ENCODE measurements at places on chromosomes 2 and 18.
A peak's percentile ranks its signal among the peaks of the same experiment; 100 is the strongest.

DNA sequence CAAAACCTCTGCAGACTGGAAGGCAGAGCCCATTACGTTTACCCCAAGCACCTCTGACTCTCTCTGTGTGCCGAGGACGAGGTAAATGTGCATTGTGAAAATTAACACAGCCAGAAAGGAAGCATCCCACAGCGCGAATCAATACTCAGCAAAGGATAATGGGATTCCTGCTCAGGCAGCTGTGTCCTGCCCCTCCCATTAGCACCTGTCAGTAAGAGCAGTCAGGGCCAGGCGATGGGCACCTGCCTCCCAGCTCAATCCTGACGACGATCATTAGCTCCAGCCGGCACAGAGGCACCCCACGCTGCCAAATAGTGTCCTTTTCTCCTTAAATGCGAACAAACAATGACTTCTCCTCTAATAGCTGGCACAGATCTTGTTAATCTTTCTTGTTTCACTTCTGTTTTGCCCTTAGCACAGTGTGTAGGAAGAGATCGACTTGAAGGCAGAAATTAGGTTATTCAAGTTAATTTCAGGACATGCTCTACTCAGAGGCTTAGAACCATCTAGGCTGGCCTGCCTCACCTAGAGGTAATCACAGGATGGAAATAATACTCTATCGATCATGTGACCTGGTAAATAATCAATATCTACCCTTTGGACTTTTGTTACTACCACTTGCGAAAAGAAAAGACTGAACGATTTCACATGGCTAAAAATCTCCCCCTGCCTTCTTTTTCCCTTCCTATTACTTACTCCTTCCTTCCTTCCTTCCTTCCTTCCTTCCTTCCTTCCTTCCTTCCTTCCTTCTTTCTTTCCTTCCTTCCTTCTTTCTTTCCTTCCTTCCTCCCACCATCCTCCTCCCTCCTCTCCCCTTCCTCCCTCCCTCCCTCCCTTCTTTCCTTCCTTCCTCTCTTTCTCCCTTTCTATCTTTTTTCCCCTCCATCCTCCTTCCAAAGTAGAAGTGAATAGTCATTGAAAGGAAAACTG is 487.9 kb upstream of the ID2 start:
- no peak for DNase-seq

DNA sequence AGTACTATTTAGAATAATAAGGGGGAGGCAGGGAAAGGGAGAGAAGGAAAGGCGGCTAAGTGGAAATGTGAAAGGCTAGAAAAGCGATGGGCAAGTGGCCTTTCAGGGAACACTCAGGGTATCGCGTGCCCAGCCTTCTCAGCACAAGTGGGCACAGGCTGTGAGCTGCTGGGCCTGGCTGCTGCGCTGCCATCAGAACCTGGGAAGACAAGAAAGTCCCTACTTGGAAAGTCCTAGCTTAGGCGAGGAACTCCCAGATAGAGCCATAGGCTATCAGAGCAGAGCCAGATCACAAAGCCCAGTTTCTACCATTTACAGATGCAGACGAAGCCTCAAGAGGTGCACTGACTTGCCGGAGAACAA is 9.8 kb upstream of the FZD7 start:
- DNase-seq: no peak

DNA sequence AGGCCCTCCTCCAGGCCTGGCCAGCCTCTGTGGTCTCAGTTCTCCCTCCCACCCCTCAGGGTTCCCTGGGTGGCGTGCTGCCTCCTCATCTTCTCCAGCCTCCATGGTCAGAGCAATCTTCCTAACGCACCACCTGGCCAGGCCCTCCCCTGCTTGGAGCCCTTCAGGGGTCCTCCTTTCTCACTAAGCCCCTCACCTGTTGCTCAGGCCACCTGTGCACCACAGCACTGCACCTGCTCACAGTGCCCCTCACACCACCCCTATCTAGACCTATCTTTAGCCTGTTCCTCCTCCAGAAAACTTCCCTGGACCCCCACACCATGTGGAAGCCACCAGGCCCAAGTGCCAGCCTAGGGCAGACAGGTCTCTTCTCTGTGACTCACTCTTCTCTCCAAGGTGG is 267.1 kb downstream of the ATAD2B start:
- DNase-seq: no peak

- DNase-seq: no peak
Observed at GRCh38 chr18:74152270-74152669, 3.9 kb downstream of the TIMM21 start.

- DNase-seq: no peak
Observed at GRCh38 chr2:226608451-226608850, 191.2 kb downstream of the IRS1 start.

DNA sequence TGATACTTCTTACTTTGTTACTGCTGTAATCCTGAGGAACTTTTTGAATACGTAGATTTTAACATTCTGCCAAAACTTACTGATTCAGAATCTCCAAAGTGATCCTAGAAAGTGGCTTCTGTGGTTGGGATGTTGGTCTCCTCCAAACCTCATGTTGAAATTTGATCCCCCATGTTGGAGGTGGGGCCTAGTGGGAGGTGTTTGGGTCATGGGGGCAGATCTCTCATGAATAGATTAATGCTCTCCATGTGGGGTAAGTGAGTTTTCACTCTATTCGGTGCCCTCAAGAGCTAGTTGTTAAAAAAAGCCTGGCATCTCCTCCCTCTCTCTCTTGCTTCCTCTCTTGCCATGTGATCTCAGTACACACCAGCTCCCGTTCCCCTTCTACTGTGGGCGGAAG is 329.9 kb downstream of the HRH4 start:
- peak; percentile 2 for DNase-seq

- no peak for DNase-seq
Observed at GRCh38 chr18:32095900-32096229, 4.2 kb downstream of the RNF138 start.
